ENCODE measurements at places on chromosomes 7 and 10. TPM values are rescaled to one million over a fixed set of nuclear protein-coding genes. Genes with fewer than 3 reads are reported as not detected.

Gene VWC2
- not detected for total RNA-seq

Gene STK17A
- total RNA-seq: 60.0 TPM

Gene CLEC2L
- total RNA-seq: not detected

DNA sequence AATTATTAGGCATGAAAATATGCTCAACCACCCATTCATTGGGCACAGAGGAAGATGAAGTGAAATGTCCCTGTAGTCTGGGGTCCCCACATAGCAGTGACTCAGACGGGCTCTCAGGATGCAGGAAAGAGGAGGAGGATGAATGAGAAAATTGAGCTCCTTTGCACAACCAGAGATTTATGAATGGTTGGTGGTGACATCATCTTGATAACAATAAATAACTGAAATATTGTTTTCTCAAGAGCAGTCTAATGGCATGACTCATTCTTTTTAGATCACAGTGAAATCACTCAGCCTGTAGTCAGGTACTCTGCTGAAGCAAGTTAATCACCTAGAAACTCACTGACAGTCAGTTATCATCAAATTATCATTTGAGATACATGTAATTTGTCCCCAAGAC lies 254.1 kb downstream of the RELN start:
- H3K4me1 ChIP-seq: no peaks in the 10 kb centered on the region
- H3K4me3 ChIP-seq: no peak overlapping the region
- DNase-seq: no peak
- H3K27ac ChIP-seq: no peak overlapping the region
- no peaks in the 10 kb centered on the region for H3K27me3 ChIP-seq

- H3K4me3 ChIP-seq: no peak overlapping the region
- H3K4me1 ChIP-seq: peaks cover 61% of the 10 kb centered on the region
- no peaks in the 10 kb centered on the region for H3K27me3 ChIP-seq
- no peaks in the 10 kb centered on the region for H3K36me3 ChIP-seq
Observed at GRCh38 chr7:66748791-66749190, 8.3 kb downstream of the RABGEF1 start.

DNA sequence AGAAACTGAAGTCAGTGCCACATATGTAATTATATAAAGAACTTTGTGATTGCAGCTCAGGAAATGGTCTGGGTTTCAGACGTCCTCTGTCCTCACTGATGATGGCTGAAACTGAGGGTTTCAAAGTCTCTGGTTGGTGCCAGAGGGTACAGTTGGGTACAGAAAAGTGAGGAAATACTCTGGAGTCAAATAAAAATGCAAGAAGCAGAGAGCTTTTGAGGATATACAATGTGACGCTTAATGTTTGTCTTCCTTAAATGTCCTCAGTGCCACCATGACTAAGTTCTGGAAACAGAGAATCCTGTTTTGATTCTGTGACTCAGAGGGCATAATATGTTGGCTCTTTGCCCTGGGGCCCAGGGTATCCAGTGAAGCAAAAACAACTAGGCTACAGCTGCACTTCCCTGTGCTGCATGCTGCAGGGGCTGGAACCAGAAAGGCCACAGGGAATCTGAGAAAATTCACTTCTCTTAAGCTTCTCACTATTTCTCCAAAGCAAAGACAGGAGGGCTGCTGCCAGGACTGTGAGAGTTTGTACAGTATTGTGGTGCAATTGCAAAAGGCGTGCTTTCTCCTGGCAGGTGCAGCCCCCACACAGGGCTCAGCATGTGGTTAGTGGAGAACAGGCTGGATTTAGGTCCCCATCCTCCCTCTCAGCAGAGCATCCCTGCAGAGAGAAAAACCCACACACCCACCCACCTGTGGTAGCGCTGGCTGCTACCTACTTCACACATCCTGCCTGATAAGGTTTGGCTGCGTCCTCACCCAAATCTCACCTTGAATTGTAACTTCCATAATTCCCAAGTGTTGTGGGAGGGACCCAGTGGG lies 169.5 kb upstream of the SVIL start:
- H3K4me1 ChIP-seq: no peaks in the 10 kb centered on the region
- no peaks in the 10 kb centered on the region for H3K36me3 ChIP-seq
- H3K4me3 ChIP-seq: no peak overlapping the region
- H3K27ac ChIP-seq: no peak overlapping the region

- peaks cover 66% of the 10 kb centered on the region for H3K27me3 ChIP-seq
- no peak overlapping the region for H3K27ac ChIP-seq
- H3K4me1 ChIP-seq: no peaks in the 10 kb centered on the region
- no peak for DNase-seq
- no peak overlapping the region for H3K4me3 ChIP-seq
Observed at GRCh38 chr7:150959739-150960734, 18.1 kb downstream of the KCNH2 start.

- no peaks in the 10 kb centered on the region for H3K4me1 ChIP-seq
- H3K27ac ChIP-seq: no peak overlapping the region
- DNase-seq: no peak
- H3K27me3 ChIP-seq: no peaks in the 10 kb centered on the region
Observed at GRCh38 chr10:24791084-24791726, 67.5 kb upstream of the ARHGAP21 start.

DNA sequence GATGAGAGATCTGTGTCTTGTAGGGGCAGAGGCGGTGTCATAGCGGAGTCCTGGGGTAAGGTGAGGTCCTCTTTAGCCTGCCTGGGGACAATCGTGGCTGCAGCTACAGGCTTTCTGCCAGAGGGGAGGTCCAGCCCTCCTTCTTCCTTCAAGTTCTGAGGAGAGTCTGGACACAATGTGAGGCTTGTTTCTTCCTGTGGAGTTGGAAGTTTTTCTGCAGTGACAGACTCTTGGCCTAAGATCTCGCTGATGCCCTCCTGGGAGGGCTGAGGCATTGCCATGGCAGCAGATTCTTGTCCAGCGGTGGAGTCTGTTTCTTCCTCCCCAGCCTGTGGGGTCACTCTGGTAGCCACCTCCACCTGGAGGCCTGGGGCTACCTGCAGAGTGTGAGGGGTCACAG lies 4.4 kb downstream of the NACAD start:
- peak; percentile 29 for DNase-seq
- H3K4me1 ChIP-seq: peaks cover 25% of the 10 kb centered on the region
- no peak overlapping the region for H3K27ac ChIP-seq
- peaks cover 15% of the 10 kb centered on the region for H3K27me3 ChIP-seq
- no peaks in the 10 kb centered on the region for H3K36me3 ChIP-seq

DNA sequence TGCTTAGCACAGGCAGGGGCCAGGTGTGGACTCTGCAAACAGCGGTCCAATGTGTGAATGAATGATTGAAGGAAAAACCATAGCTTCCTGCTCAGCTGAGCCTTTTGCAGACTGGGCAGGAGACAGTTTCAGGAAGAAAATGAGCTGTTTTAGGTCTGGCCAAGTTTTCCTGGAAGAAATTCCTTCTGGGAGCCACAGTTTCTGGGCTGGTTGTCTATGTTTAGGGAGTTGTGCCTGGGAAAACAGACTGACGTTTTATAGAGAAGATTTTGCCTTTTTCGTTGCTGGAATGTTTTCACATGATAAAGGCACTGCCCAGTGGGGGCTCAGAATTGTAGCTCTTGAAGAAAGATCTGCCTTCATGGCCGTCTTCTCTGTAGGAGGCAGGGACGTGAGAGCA lies 255.1 kb downstream of the CCSER2 start:
- no peak for DNase-seq
- H3K4me1 ChIP-seq: no peaks in the 10 kb centered on the region
- no peak overlapping the region for H3K27ac ChIP-seq
- H3K27me3 ChIP-seq: no peaks in the 10 kb centered on the region
- H3K4me3 ChIP-seq: no peak overlapping the region
